ENCODE measurements at places on chromosomes 2 and 18.

DNA sequence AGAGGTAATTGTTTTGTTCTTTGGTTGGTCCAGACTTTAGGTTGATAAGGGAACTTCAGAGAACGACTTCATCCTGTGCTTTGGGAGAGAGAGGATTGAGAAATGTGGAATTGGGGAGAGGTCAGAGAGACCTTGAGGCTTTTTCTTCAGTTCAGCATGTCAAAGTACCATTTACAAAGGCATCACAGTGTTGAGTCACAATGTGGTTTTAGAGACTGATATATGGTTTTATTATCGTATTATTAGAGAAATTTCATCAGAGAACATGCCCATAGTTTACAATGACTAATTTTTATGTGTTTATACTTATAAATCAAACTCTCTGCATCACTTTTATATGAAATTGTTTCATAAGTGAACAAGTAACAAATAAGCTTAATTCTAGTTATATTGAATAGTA lies 626.6 kb downstream of the DSC3 start:
- DNase-seq, result no peak

DNA sequence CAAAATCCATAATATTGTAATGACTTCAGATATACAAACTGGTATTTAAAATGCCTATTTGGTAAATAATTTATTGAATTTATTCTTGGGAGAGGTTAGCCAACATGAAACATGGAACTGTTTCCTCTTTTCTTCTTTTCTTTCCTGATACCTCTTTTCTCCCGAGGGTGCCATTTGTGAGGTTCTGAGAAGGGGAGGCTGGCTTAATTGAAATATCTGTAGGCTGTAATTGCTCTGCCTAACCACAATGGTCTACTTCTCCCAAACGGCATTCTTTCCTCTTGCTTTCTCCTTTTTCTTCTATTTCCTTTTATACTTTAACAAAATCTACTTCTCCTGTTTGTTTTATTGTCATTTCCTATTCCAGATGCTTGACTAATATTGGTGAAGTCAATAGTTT lies 114.9 kb downstream of the TCF4 start:
- DNase-seq, result no peak

- DNase-seq, result no peak
Measured at GRCh38 chr2:236802862-236803261, 233.2 kb downstream of the ACKR3 start.

- no peak for DNase-seq
Measured at GRCh38 chr18:59742325-59743111, 45.3 kb upstream of the CCBE1 start.

GRCh38 chr2:134217924-134218323 lies 35.9 kb upstream of the MGAT5 start:
- no peak for DNase-seq

- DNase-seq, result no peak
Measured at GRCh38 chr2:30300456-30301221, 69.3 kb downstream of the LBH start.

DNA sequence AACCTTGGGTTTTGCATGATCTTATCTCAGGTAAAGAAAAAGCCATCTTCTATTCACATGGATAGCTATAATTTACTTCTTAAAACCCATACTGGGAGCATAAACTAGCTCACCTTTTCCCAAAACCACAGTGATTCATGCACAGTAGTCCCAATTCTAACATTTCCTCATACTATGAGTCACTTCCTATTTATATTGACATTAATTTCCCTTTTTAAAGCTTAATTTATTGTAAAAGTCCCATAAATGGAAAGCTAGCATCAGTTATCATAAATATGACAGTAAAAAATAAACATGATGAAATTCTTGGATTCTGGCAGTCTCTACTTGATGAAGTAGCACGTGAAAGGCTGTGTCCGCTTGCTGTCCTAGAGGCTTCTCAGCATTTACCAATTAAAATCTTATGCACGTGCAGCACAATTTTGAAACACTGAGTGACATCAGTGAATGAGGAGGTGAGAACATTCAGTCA lies 180.1 kb downstream of the CDH2 start:
- DNase-seq, result no peak

DNA sequence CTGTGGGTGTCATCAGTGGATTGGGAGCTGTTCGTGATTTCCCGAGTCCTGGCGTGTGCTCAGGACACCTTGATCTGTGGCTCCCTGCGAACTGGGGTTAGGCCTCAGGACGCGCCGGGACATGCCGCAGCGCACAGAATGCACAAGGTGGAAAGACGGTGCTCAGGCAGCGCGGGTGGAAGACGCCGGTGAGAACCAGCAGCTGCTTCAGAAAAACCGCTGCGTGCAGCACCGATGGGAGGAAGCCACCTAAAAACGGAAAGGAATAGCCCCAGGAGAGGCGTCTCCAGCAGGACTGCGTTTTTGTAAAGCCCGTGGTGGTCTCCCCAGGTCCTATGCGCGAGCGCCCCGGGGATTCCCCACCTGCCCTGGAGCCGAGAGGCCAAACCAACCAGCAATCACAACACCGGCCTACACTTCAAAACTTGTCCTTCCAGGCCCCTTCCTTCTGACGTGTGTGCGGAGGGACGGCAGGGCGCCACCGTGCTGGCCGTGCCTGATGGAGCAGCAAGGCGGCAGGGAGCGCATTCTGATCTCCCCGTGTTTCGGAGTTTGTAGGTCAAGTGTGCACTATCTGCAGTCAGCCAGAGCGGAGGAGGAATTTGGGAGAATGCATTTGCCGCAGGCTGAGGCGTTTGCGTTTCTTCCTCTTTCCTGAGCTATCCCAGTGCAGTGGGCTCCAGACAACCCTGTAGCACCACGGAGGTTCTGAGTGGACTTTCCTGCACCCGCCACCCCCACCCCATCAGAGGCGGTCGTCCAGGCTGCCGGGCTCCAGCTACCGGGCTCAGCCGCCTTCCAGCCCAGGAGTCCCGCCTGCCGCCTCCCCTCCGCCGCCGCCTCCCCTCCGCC lies 32.2 kb downstream of the RTP5 start:
- DNase-seq, result no peak

GRCh38 chr2:217515615-217516309 lies 487.0 kb downstream of the TNS1 start:
- no peak for DNase-seq

DNA sequence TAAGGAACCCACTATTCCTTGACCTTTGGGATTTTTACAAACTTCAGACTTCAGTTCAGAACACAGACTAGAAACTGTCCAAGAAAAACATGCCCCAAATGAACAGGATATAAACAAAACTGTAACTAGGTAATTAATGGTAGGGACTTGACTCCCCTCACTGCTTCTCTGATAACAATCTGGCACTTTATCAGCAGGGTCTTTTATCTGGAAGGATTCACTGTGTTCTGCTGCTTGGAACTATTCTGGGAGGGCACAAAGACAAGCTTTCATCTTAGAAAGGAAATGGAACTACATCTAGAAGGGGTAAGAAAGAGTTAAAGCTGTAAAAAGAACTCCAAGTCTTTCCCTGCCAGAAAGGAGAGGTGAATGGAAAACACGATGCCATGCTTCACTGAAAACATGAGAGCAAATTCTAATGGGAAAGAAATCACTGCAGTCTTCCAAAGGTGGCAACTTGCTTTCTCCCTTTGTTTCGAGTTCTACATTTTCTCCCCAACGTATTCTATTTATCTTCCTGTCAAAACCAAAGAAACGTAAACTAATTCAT lies 181.2 kb downstream of the THADA start:
- no peak for DNase-seq

DNA sequence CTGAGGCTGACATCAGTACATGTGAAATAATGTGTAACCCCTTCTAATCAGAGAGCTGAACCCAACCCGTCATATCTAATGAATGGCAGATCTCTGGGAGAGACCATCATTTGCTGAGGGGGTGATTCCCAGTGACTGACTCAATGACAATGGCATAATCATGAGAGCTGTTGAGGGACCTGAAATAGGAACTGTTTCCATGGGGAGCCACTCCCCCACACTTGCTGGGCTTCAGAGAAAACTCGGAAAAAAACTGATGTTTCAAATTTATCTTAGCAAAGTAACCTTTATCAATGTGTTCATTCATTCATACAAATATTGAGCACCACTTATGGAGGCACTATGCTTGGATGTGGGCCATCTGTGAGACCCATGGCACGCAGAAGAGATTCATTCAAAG lies 93.4 kb upstream of the ZBTB14 start:
- no peak for DNase-seq

- no peak for DNase-seq
Measured at GRCh38 chr2:58131191-58132011, 84.8 kb downstream of the VRK2 start.

DNA sequence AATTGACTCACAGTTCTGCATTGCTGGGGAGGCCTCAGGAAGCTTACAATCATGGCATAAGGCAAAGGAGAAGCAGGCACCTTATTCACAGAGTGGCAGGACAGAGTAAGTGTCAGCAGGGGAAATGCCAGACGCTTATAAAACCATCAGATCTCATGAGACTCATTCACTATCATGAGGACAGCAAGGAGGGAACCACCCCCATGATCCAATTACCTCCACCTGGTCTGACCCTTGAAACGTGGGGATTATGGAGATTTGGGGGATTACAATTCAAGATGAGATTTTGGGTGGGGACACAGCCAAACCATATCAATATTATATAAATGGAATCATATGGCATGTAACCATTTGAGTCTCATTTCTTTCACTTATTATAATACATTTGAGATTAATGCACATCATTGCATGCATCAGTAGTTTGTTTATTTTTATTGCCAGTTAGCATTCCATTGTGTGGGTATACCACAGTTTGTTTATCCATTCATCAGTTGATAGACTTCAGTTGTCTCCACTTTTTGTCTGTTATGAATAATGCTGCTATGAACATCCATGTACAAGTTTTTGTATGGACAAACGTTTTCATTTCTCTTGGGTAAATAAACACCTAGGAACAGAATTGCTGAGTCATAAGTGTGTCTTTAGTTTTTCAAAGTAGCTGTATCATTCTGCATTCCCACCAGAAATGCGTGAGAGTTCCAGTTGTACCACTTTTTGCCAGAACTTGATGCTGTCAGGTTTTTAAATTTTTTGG lies 5.8 kb upstream of the SRBD1 start:
- no peak for DNase-seq

DNA sequence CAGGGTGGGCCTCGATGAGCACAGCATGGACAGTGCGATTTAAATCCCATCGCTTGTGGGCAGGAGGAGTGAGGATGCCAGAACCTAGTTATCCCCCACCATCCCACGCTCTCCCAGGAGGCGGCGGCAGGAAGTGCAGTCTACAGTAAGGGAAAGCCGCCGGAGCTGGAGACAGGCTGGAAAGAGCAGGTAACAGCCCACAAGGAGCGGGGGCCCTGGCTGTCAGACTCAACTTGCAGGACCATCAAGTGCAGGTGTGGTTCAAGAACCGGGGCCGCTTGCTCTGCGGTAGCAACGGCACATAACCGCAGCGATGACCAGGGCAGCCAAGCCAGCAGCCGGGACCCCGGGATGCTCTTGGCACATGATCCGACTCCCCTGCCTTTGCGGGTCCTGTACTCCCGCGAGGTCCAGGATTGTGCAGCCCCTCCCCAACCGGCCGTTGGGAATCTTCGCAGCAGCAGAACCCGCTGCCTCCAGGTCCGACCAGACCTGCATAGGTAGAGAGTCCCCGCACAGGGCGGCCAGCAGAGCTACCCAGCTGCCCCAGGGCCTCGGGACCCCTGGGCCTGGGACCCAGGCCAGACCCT lies 82.1 kb downstream of the BIN1 start:
- DNase-seq, result no peak

DNA sequence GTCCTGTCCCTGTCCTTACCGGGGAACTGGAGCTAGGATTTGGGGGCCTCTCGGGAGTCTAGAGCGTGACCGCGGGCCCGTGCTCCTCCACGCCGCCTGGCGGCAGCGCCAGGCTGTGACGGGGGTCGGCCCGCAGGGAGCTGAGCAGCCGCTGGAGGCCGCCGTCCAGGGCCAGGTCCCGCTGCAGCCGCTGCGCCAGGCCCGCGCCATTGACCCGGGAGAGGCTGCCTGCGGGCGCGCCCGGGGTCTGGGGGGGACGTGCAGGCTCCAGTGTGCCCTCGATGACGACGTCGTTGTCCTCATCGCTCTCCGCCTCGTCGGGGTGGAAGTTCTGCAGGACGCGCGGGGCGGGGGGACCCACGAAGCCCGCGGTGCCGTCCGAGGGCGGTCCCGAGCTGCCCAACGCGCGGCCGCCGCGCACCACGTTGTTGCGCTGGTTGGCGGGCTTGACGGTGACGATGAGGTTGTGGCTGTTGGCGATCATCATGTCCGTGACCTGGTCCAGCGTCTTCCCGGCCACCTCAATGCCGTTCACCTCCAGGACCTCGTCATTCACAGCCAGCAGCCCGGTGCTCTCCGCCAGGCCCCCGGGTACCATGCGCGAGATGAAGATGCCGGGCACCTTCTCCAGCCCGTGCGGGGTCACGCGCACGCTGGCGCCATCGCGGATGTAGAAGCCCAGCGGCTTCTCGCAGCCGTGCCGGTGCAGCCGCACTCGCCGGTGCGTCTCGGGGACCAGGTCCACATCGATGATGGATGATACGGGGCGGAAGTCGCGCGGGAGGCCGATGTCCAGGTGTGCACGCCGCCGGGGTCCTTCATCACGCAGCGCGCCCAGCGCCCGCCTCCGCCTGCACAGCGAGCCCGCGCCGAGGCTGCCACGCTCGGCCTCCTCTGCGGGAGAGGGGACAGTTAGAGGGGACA lies 50.9 kb downstream of the ADNP2 start:
- no peak for DNase-seq

DNA sequence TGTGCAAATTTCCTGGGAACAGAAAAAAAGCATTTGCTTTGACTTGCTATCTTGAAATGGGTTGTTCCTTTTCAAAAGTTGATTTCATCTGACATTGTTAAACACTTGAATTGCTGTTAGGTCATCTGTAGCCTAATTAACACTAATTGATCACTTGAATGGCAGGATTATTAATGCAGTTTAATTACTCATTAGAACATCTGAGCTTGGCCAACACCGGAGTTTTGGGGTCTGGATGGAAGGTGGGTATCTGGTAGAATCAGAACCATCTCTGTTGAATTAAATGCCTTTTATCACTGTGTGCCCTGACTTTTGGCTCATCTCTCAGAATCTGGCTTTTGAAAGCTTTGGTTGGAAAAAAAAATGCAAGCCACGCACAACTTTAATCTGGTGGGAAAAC lies 8.4 kb downstream of the DAPL1 start:
- DNase-seq, result no peak

DNA sequence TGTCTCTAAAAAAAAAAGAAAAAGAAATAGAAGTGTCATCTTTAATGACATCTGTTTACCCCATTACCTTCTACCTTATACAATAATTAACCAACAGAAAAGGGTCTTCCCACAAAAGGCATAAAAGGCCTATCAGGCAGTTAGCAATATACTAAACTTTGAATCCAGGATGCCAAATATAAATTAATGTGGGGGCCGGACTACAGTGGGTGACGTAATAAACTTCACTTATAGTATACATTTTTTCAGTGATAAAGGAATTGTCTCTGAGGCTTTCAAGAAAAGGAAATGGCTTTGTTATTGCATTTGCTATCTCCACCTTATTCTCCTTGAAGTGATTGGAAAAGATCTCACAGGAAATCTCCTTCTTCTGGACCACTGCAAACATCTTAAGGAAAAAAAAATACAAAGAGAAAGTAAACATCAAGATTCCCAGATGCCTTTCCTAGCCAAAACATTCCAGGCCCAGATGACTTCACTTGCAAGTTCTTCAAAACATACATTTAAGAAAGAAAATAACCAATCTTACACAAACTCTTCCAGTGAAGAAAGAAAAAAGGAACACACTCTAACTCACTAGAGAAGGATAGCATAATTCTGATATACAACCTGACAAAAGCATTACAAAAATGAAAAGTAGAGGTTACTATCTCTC lies 126.2 kb upstream of the CAB39 start:
- no peak for DNase-seq
